Progenitor cell of endocrine pancreas (in vitro differentiated cells): ENCODE measurements at places on chromosomes 12 and 14.

DNA sequence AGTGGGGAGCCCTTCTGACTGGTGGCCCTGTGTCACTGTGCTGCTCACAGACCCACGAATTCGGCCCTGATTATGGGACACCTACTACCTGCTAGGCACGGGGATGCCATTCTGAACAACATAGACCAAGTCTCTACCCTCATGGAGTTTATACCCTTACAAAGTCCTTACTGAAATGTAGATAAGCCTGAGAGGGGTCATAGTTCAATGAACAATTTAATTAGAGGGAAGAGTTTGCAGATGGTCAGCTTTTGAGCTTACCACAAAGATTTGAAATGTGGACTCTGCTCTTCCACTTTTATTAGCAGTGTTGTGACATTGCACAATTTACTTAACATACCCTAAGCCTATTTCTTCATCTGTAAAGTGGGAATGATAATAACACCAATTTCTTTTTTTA lies 161.1 kb downstream of the MYRFL start:
- no peak for DNase-seq

DNA sequence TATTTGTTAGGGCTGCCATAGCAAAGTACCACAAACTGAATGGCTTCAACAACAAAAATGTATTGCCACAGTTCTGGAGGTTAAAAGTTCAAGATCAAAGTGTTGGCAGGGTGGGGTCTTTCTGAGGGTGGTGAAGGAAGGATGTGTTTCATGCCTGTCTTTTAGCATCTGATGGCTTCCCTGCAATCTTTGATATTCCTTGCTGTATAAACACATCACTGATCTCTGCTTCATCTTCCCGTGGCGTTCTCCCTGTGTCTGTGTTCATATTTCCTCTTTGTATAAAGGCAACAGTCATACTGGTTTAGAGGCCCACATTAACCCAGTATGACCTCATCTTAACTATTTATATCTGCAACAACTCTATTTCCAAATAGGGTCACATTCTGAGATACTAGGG lies 167.5 kb downstream of the BTG1 start:
- DNase-seq, result no peak

DNA sequence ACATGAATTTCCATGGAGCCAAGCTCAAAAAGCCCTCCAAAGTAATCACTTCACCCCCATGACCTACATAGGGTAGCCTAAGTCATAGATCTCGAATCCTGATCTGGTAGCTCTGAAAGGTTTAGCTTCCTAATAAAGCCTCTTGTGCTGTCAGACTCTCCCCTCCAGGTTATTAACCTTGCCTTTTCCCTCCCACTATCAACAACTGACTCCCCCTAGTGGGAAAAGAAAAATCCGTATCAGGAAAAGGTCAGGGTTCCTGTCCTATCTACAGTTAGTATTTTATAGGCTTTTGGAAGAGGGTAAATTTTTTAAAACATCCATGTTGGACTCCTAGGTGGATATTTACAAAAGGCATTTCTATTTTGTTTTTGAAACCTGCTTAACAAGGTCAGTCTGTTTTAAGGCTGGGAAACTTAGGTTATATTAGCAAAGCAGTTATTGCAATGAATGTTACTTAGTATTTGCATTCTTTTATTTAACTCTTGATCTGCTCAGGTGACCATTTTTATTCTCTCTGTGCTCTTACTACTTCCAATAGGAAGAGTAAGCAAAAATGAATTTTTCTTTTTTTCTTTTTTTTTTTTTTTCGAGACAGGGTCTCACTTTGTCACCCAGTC lies 8.0 kb downstream of the YY1 start:
- no peak for DNase-seq

GRCh38 chr14:58865514-58866281 lies 227.9 kb downstream of the DACT1 start:
- no peak for DNase-seq

GRCh38 chr12:90174198-90174510 lies 465.5 kb upstream of the ATP2B1 start:
- no peak for DNase-seq

DNA sequence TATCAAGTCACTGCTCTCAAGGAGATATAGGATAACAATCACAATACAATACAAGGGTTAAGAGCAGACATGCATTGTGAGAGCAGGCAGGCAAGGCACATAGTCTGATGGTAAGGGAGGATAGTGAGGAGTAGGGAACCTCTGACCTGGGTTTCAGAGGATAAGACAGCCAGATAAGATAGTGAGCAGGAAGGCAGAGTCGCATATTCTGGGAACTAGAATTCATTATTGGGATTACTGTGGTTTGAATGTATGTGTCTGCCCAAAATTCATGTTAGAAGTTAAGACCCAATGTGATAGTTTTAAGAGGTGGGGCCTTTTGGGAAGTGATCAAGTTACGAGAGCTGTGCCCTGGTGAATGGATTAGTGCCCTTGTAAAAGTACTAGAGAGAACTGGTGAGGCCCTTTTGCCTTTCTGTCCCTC lies 14.4 kb upstream of the ATF1 start:
- DNase-seq, result no peak

DNA sequence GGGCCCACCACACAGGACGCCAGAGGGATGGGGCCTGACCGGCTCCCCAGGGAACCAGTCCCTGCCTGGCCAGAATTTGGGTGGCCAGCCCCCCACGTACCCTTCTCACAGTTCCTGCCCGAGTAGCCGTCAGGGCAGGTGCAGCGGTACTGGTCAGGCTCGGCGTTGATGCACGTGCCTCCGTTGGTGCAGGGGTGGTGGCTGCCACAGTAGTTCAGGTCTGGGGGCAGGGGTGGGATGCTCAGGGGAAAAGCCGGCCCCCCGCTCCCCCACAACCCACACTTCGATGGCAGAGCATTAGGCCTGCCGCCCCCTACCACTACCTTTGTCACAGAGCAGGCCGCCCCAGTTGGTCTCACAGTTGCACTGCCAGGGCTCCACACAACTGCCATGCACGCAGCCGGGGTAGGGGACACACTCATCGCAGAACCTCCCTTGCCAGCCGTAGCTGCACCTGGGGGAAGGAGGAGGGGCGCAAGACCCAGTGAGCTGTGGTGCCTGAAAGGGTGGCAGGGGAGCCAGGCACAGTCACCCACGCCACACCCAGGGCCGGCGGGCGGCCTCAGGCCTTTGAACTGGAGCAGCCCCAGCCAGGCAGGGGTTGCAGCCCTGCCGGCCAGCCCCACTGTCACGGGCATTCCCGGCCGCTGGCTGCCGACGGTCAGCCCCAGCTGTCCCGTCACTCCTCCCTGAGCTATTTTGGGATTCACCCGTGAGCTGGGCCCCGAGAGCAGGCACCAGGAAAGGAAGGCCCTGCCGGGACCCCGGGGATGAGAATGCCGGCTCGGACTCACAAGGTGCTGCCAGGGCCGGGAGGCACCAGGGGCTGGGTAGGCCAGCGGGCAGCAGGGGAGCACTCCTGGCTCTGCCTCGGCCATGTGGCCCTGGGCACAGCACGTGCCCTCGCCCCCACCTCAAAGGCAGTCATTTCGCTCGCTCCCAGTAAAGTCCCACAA lies 16.5 kb downstream of the JAG2 start:
- no peak for DNase-seq

DNA sequence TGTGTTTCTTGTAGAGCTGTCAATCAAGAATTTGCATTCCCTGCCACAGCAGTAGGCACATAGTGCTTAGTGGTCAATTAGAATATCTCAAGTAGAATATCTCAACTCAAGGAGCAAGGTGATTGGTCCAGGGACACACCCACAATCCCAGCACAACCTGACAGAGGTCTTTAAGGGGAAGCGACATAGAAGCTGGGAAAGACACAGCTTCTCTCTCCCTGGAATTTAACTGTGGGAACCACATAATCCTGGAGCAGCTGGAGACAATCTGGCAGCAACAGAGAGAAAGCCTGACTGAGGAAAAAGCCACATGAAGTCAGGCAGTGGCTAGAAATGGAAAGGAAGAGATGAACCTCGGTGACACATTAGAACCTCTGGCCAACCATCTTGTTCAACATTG lies 85.7 kb upstream of the LMO3 start:
- no peak for DNase-seq

GRCh38 chr12:106045251-106045674 lies 93.5 kb downstream of the NUAK1 start:
- no peak for DNase-seq

- DNase-seq, result no peak
Measured at GRCh38 chr14:71324767-71325272, 417.6 kb downstream of the PCNX1 start.

DNA sequence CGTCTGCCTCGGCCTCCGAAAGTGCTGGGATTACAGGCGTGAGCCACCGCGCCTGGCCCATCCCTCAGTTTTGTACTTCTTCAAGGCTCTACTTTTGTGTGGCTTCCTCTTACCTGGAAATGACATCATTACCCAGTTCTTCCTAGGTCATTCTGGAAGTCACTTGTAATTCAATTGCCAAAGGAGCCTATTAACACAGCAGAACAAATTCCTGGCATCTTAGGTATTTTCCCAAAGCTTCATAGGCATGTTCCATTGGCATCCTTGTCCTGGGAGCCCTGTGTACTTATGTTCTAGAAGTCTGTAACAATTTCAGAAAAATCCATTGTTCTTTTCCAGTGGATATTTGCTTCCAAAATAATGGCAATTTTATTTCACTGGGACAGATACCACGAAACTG lies 60.6 kb downstream of the DAAM1 start:
- no peak for DNase-seq

GRCh38 chr12:31897781-31898503 lies 61.3 kb upstream of the RESF1 start:
- DNase-seq, result no peak

DNA sequence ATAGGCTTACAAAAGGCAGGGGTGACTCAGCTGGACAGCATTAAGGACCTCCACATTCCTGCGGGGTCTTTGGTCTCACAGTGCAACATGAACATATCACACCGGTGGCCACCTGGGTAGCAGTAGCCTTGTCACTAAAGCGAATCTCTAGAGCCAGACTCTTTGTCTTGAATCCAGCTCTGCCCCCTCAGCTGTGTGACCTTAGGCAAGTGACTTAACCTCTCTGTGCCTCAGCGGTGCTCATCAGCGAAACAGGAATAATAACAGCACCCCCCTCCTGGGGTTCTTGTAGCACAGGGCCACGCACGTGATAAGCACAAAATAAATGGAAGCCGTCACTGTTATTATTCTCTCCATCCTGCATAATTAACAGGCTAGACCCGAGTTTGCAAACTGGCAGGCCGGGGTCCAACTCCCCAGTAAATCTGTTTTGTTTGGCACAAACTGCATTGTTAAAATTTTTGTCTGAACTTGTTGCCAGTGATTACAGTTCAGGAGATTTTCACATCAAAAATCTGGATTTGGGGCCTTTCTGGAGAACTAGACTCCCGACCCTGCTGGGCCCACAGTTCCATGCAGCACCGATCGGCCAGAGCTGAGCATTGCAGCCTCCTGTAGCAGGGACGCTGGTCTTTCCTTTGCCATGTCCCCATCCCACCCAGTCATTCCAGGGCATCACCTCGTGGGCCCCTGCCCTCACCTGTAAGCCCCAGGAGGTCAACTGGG lies 174.8 kb downstream of the PHETA1 start:
- DNase-seq, result no peak

DNA sequence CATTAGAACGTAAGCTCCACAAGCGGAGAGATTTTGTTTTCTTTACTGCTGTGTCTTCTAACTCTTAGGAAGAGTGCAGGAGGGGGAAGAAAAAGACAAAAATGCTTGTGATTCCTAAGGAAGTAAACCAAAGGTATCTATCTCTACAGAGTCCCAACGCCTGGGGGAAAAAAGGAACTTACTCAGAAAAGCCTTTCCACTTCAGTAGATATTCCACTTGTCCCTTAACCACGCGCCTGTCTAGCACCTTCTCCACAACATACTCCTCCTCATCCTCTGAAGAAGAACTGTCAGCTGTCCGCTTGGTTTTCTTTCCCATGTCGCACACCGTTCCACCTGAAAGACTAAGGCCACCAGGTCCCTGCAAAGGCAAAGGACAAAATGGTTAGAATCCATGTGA lies 22.6 kb downstream of the CBX5 start:
- DNase-seq, result no peak

- DNase-seq, result no peak
Measured at GRCh38 chr14:35331605-35332516, 39.7 kb downstream of the PSMA6 start.

- no peak for DNase-seq
Measured at GRCh38 chr12:92216092-92216491, 70.4 kb upstream of the BTG1 start.

DNA sequence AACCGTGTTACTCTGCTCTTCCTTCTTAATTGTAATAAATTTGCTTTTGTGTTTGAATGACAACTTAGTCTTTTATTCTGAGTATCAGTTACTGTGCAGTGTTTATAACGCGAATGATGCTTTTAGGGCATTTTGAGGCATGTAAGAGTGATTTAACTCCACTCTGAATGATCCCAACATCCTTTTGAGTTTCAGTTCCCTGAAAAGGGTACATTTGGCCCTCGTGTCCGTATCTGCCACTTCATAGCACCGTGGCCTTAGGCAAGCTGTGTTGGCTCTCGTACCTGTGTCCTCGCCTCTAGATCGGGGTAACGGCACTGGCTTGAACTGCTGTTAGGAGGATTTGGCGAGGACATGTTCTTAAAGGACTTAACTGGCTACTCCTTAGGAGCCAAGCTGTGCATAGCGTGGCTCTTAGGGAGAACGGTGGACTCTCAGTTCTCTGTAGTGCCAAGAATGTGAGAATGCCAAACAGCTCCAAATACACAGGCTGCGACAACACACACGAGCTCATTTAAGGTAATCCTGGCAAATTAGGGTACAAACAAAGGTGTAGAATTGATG lies 92.0 kb downstream of the PPP2R5C start:
- no peak for DNase-seq
